ENCODE measurements at places on chromosomes 11 and 22.
A peak's percentile ranks its signal among the peaks of the same experiment; 100 is the strongest.

- no peak for DNase-seq
These were observed 531 bp downstream of the GRIK4 start for GRCh38 chr11:120511820-120512738.

- no peak for DNase-seq
These were observed 49.3 kb upstream of the RTL6 start for GRCh38 chr22:44547371-44547770.

DNA sequence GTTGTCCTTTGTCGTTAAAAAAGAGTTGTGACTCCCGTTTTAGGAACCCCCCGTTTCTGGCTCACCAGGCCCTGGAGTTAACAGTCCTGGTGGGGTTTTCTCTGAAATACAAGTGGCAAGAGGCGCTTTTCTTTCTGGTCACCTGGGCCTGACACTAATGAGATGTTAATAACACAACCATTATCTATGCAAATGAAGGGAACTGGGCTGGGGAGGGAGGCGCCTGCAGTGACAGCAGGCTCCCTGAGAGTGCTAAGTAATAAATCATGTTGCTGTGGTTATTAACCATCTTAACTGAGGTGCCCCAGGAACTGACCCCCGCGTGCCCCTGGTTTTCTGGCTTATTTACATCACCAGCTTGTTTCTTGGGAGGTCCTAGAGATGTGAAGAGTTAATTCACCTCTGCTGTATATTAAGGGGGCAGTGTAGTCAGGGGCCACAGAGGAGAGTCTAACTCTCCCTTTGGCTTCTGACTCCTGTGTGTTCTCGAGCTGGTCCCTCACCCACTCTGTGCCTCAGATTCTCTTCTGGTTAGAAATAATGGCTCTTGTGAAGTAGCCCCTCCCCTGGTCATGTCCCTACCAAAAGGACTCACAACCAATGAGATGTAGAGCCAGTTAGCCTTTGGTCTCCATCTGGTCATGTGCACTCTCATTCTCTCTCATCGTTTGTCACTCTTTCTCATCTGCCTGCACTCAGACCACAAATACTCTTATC lies 276.6 kb upstream of the CADM1 start:
- DNase-seq, result no peak

DNA sequence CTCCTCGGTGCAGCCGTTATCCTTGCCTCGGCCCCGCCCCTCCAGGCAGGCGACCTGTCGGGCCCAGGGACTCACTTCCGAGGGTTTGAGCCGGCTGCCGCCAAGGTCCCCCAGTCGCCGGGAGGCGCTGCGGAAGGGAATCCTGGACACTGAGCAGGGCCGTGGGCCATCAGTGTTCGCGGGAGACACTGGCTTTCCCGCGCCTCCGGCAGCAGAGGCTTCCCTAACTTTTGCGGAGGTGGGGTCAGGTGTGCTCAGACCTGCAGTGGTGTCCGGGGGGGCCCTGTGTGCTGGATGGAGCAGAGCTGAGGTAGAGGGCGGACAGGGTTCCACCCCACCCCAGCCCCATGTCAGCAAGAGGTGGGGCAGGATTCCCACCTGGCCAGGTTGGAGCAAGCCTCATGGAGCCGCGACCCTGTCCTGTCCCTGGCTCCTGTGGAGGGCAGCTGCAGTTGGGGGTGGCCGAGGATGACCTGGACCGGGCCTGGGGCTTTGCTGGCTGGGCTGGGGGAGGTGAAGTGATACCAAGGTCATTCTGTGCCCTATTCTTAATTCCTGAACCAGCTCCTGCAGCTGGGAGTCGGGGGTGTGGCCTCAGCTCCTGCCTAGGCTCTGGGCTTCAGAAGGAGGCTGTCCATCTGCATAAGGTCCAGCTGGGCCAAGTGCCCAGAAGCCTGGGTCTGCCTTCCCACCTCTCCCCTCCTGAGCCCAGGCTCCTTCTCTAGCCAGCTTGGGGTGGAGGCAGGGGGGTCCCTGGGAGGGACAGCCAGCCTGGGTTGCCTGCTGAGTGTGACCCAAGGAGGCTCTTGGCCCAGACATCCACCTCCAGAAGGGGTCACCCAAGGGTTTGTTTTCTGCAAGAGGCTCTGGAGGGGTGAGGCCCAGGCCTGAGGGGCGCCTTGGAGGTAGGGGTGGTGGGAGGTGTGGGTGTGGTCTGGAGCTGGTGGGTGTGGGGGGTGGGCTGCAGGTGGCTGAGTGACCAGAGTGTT lies 8.4 kb downstream of the TSPAN4 start:
- DNase-seq, result no peak

DNA sequence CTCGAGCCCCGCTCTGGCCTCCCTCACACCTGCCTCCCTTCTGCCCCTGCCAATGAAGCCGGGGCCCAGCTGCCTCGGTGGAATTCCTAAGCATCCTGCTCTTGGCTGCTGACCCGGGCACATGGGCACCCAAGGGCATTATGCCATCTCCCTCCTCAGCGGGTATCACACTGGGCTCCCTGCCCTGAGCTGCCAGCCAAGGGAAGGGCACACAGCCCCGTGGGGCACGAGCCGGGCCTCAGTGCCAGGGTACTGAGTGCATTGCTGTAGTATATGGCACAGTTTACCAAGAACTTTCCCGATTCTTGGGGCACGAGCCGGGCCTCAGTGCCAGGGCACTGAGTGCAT lies 43.8 kb upstream of the JAM3 start:
- no peak for DNase-seq

DNA sequence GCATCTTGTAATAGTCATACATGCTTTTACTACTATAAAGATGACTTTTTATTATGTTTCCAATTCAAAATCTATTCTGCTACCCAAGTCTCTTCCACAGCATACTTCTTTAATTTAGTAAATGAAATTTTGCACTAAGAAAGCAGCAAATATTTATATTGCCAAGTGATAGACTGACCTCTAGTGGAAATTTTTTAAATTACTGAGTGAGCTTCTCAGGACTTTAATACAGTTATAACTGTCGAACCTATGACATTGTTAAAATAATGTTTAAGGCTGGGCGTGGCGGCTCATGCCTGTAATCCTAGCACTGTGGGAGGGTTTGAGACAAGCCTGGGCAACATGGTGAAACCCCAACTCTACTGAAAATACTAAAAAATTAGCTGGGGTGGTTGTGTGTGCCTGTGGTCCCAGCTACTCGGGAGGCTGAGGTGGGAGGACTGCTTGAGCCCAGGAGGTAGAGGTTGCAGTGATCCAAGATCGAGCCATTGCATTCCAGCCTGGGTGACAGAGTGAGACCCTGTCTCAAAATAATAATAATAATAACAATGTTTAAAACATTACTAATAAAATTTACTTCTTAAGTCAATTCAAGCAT lies 27.3 kb downstream of the STK33 start:
- peak; percentile 52 for DNase-seq
